ENCODE measurements at places on chromosomes 7 and 10.

- no peak for DNase-seq
Measured at GRCh38 chr7:39609935-39610263, 13.5 kb upstream of the RALA start.

GRCh38 chr7:18140943-18141342 lies 113.3 kb upstream of the PRPS1L1 start:
- DNase-seq = no peak

GRCh38 chr7:158442260-158442659 lies 145.4 kb downstream of the PTPRN2 start:
- no peak for DNase-seq

DNA sequence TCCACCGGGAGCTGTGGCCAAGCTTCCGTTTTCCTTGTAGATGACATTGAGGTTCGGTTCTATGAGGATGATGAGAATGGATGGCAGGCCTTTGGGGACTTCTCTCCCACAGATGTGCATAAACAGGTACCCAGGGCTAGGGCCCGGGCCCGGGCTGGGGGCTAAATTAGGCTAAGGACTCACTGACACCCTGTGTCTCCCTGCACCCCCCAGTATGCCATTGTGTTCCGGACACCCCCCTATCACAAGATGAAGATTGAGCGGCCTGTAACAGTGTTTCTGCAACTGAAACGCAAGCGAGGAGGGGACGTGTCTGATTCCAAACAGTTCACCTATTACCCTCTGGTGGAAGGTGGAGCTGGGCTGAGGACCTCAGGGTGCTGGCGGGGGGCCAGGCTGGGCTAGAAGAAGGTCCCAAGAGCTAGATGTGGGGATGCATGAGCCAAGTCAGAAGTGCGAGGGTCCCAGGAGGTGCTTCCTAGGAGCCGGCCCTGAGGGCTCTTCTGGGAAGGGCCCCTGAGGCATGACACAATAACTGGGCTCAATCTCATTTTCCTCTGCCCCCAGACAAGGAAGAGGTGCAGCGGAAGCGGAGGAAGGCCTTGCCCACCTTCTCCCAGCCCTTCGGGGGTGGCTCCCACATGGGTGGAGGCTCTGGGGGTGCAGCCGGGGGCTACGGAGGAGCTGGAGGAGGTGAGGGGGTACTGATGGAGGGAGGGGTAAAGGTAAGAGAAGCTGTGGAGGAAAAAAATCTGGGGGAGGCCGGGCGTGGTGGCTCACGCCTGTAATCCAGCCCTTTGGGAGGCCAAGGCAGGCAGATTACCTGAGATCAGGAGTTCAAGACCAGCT lies 2.9 kb downstream of the NFKB2 start:
- DNase-seq = no peak

GRCh38 chr7:108200326-108200725 lies 70.2 kb upstream of the LAMB4 start:
- peak; percentile 9 for DNase-seq

DNA sequence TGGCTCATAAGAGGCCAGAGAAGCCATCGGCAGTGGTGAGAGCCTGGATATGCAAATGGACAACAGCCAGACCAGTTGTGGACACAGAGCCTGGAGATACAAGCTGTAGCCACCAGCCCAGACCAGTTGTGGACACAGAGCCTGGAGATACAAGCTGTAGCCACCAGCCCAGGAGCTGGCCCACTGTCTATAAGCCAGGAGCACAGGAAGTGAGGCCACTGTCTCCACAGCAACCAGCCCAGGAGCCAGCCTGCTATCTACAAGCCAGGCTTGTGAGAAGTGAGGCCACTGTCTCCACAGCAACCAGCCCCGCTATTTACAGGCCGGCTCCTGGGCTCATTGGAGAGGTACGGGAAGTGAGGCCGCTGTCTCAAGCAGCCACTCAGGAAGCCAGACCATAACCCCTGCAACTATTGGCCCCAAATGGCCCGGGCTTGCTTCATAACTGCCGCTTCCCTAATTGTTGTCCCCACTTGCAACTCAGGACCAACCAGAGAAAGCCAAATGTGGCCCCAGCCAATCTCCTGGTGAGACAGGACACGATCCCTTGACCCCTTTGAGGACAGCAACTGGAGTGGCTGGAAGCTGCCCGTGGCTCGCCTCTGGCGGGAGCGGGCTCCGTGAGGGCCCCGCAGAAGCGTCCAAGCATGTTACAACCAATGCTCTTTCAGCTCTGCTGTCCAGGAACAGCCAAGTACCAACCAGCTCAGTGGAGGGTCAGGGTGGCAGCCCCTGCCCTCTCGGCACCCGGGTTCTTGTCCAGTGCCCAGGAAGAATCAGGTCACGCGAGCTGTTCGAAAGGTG lies 44.1 kb upstream of the CNPY1 start:
- DNase-seq = no peak

DNA sequence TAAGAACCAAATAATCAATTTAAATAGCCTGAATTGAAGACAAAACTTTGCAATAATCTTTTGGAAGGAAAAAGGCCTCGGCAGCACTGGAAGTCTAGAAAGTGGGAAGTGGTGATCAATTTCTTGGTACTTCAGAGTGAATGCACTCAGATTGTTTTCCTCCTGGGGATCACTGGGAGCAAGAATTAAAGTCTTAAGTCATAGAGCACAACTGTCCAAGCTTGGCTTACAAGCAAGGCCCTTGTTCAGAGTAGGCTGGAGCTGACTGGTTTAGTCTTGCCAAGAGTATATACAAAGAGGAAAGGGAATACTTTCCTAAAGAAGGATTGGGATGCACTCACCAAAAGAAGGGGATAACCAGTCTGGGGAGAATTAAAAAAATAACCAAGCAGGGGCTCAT lies 637.1 kb downstream of the CCSER2 start:
- no peak for DNase-seq

DNA sequence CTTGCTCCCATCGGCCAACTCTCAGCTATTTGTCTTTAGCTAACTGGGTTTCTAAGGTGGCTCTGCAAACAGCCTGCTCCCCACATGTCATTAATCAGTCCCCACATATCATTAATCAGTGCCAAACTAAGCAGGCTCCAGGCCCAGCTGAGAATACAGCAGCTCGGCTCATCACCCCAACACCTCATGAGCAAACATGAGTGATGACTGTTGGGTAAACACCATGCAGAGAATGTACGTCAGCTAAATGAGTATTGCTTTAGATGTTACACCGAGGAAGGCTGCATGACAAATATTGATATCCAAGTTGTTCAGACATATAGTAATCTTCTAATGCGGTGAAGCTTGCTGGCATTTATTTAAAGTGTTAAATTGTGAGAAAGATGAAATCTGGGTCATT lies 187.5 kb upstream of the AOAH start:
- DNase-seq = no peak

- peak; percentile 83 for DNase-seq
Measured at GRCh38 chr7:51029701-51030191, 247.1 kb upstream of the GRB10 start.

DNA sequence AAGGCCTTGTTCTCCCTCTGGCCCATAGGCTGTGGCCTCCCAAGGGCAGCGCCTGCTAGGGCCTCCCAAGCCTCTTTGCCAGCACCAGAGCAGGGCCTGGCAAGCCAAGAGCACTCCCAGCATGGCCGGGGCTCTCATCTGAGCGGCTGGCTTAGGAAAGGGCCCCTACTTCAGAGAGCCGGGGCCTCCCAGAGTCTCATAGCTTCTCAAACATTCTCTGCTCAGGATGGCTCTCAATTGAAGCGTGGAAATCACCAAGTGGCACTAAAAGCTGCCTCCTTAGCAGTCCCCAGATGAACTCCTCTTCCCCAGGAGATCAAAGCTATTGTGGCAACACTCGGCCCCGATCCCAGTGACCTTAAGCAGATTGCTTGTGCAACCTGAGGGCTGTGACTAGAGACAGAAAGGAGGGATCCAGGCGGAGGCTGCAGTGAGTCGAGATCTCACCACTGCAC lies 69.4 kb downstream of the FAM53B start:
- no peak for DNase-seq

DNA sequence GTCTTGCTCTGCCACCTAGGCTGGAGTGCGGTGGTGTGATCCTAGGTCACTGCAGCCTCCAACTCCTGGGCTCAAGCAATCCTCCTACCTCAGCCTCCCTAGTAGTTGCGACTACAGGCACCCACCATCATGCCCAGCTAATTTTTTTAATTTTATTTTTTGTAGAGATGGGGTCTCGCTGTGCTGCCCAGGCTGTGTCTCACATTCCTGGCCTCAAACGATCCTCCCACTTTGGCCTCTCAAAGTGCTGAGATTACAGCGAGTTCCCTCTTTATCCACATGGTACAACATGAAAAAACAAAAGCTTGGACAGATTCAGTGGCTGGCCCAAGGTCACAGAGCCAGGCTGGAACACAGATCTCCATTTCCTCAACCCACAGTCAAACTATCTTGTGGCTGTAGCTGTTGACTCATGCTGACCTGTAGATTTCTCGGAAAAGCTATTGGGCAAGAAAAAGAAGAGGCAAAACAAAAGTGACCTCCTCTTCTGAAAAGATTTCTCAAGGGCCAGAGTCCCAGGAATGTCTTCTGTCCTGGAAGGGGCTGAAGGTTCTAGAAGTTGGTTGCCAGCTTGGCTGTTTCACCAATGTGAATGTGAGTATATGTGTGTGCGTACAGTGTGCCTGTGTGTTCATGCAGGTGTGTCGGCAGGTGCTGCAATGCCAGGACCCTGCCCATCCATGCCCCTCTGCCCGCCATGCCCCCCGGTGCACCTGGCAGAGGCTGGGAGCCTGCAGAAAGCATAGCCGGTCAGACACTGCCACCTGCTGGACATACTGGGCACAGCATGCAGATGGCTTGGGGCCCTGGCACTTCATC lies 28.4 kb downstream of the TMEM130 start:
- DNase-seq = peak; percentile 51

DNA sequence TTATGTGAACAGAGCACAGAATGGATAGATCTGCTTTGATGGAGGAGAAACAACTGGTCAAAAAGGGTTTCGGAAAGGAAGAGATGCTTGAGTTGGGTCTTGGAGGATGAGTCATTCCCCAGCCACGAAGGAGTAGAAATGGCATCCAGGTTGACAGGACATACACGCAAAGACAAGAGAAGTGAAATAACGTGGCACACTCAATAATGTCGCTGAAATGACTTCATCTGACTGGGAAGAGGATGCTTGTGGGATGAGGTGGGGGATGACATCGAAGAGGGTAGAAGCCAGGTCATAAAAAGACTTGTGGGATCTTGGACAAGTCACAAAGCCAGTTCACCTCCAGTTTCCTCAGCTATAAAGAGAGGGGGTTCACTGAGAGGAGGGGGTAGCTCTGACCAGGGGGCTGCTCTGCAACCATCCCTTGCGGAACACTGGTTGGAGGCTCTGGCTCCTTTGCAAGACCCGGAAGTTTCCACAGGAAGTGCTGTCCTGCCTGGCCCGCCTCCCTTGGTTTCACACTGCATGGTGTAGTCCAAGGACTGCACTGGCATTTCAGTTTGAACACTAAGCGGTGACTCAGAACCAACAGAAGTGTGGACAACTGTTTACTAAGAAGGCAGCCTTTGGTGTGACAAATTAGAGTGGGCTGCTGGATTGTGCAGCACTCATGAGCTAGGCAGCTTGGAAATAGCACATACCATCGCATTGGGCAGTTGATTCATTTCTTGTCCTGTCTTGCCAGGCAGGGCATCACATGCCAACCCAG lies 189.9 kb upstream of the ADO start:
- DNase-seq = peak; percentile 70

DNA sequence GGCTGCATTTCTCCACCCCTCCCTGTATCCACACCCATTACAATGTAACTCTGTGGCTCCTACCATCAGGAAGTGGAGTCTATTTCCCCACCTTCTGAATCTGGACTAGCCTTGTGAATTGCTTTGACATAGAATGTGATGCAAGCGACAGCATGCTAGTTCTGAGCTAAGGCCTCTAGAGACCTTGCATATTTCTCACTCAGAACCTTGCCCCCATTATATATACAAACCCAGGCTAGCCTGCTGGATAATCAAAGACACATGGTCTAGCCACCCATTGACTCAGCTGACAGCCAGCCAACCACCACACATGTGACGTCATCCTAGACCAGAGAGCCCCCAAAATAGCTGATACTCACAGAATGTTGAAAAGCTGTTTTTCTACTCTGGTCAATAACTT lies 77.9 kb downstream of the CCDC71L start:
- peak; percentile 91 for DNase-seq

- no peak for DNase-seq
Measured at GRCh38 chr7:47258798-47259197, 323.1 kb downstream of the TNS3 start.

GRCh38 chr10:132400041-132400546 lies 3.1 kb downstream of the PWWP2B start:
- no peak for DNase-seq

DNA sequence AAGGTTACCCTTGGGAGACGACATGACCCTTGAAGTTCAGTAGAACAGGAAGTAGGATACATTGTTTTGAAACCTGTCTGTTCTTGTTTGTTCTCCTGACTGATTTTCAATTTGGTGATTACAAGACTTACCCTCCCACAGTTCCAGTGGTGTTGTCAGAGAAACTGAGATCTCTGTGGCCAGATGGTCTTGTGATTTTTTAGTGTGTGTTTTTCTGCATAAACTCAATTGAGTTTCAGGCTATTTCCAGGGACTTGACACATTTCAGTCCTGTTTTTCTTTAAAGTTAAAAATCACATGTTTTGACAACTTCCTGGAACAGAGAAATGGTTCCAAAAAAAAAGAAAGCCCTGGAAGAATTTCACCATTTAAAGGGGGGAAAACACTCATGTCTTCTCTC lies 22.3 kb downstream of the PIK3CG start:
- DNase-seq = no peak

DNA sequence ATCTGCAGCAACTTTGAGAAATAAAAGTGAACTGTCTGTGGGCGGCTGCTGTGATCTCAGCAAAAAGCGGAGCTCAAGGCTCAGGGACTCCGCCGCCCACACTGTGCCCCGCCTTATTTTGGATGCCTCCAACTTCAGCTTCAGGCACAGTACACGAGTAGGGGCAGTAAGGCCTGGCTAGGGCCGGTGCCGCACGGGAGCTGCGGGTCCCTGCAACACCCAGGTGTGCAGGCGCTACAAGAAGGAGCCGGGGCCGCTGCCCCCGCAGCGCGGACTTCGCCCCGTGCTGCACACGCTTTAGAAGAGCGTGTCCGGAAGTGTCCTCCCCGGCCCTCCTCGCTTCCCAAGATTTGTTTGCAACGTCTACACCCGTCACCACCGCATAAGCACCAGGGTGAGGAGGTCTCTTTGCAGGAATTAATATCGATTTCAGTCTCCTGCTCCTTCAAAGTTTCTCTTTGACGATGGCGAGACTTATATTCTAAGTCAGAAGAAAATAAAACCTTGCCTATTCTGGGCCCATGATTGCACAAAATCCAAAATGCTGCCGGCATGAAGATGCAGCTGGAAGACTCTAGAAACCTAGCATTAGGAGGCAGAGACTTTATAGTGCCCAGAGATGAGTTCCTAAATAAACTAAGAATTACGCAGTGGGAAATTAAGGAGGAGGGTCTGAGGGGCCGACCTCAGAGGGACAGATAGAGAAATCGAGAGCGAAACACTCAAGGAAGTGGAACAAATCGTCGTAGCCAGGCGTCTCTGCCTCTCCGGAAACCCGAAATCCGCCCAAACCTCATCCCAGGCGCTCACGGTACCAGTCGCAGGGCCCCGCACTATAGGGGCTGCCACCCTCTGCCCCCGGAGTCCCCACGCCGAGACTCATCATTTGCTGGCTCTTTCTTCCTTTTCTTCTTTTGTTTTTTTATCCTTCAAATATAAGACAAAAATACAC lies 6.4 kb downstream of the VAX1 start:
- no peak for DNase-seq

GRCh38 chr7:1591876-1592275 lies 22.0 kb upstream of the PSMG3 start:
- no peak for DNase-seq

Data from fibroblast of skin of right biceps (primary cell).